ENCODE measurements at places on chromosomes 13 and 19.

DNA sequence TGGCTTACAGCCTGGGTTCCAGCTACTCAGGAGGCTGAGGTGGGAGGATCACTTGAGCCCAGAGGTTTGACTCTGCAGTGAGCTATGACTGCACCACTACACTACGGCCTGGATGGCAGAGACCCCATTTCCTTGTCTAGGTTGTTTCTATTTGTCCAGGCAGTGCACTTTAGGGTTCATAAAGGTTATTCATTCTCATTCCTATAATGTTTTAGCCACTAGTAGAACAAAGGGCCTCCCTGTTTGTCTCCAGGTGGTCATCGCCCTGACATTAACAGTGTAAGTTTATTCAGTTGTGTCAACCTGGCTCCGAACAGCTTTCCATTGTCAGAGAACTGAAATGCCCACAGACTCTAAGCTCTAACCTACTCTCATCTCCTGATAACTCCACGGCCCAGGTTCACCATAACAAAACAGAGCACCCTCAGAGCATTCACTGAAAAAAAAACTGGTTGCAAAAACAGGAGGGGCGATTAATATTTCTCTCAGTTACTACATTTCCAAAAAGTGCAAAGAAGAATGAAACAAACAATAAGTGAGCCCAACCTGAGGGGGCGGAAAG is 37.1 kb downstream of the SMAD9 start:
- no peak for DNase-seq

- DNase-seq: no peak
Observed at GRCh38 chr19:42287017-42287826, 14.7 kb upstream of the PRR19 start.

GRCh38 chr13:66207610-66208009 is 1022.5 kb downstream of the PCDH9 start:
- no peak for DNase-seq

DNA sequence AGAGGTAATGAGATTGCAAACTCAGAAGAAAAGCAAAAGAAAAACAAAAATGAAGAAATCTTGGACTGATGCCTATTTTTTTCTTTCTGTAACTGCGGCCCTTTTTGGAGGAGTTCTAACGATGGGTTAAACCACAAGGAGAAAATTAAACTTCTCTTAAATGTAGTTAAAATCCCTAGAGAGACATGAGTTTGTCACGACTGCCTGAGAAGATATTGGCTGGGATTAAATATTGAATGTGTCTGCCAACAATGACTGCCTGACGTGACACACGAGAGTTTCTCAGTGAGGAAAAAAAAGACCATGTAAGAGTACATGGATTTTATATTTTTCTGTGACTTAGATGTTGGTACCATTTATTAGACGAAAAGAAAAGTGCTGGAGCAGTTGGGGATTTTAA is 1013.4 kb downstream of the PCDH9 start:
- no peak for DNase-seq

GRCh38 chr13:100179276-100179675 is 90.4 kb downstream of the PCCA start:
- DNase-seq: no peak

GRCh38 chr13:30153545-30154426 is 153.6 kb downstream of the KATNAL1 start:
- no peak for DNase-seq

GRCh38 chr13:58728126-58728525 is 1096.6 kb downstream of the PCDH17 start:
- DNase-seq: no peak

GRCh38 chr19:4518345-4519171 is at the start of gene PLIN4:
PLIN4 (minus strand) TSS chr19:4518486; CDS start chr19:4518272, 214 bp downstream.
- no peak for DNase-seq

DNA sequence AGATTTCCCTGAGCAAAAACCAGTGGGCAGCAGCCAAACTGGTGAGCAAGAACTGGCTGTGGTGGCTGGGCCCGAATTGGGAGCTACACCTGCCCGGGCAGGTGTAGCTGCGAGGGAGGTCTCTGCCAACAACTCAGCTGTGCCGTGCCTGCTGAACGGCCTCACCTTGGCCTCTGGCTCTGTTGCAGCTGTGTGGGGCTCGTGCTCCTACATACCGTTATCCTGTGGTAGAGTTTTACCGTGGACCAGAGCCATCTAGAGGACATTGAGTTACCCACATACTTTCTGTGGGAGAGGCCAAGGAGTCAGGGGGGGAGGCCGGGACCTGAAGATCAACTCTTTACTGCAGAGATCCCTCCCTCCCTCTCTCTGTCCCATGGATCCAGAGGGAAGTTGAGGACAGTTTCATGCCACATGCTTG is 113.2 kb downstream of the TM9SF2 start:
- DNase-seq: no peak

- no peak for DNase-seq
Observed at GRCh38 chr13:87680298-87680697, 9.1 kb downstream of the SLITRK5 start.

- no peak for DNase-seq
Observed at GRCh38 chr13:113155982-113156655, 2.3 kb upstream of the PROZ start.

GRCh38 chr13:23321535-23322241 is 111.8 kb downstream of the SACS start:
- no peak for DNase-seq

GRCh38 chr19:7213628-7214323 is 80.4 kb downstream of the INSR start:
- DNase-seq: no peak

DNA sequence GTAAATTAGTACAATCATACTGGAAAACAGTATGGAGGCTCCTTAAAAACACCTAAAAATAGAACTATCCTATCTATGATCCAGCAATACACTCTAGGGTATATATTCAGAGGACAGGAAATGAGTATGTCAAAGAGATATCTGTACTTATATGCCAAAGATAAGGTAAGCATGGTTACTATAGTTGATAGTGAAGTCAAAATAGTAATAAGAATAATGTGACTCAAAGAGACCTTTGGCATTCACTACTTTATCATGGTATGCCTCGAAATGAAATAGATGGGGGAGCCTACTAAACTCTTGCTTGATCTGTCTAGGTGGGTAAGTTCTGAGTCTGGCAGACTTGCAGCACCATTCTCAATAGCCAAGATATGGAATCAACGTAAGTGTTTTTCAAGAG is 30.3 kb downstream of the FXYD5 start:
- DNase-seq: no peak

DNA sequence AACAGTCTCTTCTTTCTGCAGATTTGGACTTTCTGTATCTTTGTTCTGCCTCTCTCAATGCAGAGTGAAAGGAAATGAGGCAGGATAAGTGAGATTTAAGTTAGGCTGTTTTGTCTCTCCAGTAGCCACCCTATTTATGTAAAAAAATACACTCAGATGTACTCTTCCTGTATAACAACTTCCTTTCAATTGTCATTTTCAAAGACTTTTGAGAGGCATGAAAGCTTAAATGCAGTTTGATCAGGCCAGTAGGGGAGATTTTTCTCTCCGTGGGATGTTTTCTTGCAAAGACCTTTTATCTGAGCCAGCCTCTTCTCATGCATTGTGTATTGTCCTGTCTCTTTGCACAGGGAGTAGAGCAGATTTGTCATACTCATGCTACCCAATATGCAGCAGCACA is 166.8 kb downstream of the SLITRK5 start:
- DNase-seq: no peak

- DNase-seq: no peak
Observed at GRCh38 chr13:111975539-111976473, 91.1 kb upstream of the SOX1 start.

DNA sequence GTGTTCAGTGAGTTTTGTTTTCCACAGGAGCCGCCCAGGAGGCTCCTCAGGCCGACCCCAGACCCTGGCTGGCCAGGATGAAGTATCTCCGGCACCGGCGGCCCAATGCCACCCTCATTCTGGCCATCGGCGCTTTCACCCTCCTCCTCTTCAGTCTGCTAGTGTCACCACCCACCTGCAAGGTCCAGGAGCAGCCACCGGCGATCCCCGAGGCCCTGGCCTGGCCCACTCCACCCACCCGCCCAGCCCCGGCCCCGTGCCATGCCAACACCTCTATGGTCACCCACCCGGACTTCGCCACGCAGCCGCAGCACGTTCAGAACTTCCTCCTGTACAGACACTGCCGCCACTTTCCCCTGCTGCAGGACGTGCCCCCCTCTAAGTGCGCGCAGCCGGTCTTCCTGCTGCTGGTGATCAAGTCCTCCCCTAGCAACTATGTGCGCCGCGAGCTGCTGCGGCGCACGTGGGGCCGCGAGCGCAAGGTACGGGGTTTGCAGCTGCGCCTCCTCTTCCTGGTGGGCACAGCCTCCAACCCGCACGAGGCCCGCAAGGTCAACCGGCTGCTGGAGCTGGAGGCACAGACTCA is 12.9 kb downstream of the B3GNT3 start:
- no peak for DNase-seq

DNA sequence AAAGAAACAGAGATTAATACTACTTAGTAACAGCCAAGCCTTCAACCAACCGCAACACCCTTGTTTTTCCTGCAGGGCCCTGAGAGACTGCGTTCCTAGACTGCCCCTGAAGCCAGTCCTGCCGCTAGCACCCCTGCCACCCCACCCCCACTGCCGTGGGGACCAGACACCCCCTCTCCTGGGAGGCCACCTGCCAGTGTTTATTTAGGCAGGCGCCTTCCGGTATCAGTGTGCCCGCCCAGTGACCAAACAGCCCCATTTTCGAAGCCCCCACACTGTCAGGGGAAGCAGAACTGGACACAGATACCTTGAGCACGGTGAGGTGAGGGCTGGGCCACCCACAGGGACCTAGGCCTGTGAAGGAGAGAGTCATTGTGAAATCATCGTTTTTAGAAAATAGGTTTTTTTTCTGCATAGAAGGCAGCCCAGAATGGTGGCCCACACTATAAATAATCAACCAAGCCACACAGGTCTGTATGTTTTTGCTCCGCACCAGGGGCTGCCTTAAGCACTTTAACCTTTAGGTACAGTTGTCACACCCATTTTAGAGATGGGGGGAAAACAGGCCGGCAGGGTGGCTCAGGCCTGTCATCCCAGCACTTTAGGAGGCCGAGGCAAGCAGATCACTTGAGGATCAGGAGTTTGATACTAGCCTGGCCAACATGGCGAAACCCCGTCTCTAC is 3.5 kb upstream of the TLE5 start:
- no peak for DNase-seq

DNA sequence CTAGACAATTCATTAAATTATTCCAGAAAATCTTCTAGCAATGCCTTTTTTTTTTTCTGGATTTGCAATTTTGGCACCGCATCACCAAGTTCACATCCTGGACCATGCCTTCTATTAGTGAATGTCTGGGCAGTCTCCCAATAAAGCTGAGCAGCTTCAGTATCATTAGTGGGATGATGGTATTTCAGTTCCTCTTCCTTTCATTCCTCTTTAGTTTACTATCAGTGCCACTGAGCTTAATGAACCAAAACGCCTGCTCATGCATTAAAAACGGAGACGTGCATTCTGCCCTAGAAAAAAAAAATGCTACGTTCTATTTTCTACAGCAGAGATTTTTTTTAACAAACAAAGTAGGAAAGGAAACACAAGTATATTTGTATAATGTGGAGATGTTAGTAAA is 343.0 kb downstream of the PCDH9 start:
- no peak for DNase-seq

DNA sequence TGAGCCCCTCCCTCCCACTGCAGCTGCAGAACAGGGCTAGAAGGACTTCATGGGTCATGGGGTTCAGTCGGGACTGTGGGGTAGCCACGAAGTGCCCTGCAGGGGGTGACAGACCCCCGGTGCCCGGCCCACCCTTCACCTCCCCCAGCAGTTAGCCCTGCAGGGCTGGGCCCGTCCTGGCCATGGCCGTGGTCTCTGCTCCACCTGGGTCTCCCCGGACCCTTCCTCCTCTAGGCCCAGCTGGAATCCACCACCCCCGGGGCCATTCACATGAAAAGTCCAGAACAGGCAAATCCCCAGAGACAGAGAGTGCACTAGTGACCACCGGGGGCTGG is 17.3 kb downstream of the MKNK2 start:
- DNase-seq: no peak

- peak; percentile 74 for DNase-seq
Observed at GRCh38 chr19:56120371-56121179, 520 bp downstream of the ZNF787 start.

DNA sequence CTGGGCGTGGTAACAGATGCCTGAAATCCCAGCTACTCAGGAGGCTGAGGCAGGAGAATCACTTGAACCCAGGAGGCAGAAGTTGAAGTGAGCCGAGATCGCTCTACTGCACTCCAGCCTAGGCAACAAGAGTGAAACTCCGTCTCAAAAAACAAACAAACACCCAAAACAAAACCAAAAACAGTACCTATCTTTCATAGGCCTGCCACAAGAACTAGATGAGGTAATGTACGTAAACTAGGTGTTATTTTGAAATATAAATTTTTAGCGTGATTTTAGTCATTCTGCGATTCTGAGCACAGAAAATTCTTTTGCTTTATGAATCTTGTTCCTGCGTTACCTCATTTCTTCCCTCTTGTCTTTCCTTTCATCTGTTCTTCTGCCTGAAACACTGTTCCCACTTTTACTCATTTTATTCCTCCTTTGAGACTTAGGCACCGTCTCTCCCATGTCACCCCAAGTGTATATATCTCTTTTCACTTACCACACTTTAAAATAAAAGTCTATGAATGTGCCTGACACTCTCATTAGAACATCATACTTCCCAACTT is 238.2 kb upstream of the HTR2A start:
- DNase-seq: no peak

- no peak for DNase-seq
Observed at GRCh38 chr13:102198418-102199311, 203.2 kb downstream of the FGF14 start.

- DNase-seq: no peak
Observed at GRCh38 chr19:41565379-41565720, 10.6 kb upstream of the CEACAM21 start.

GRCh38 chr13:60973529-60973928 is 442.1 kb downstream of the PCDH20 start:
- DNase-seq: no peak

DNA sequence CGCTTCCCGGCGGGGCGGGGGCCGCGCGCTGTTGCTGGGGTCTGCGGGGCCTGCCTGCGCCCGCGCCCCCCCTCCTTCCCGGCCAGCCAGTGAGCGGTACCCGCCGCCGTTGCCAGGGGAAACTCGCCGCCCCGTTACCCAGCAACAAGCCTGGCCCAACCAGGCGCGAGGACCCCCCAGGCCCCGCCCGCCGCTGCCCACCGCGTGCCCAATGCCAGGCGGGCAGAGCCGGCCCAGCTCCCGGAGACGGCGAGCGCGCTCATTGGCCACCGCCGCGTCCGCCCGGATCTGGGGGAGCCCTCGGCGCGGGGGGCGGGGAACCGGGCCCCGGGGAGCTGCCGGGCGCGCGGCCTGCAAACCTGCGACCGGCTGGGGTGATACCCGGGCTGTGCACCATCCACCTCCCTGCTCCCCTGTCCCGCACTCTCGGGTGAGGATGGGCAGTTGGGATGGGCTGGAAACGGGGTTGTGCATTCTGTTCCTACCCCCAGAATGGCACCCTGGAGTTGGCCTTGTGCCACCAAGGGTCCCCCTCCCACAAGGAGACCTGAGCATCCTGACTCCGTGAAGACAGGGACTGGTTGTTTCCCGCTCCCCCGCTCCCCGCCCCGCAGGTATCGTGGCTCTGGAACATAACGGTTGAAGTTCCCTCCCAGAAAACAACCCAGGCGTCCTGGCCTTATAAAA is 8.8 kb upstream of the BBC3 start:
- no peak for DNase-seq

GRCh38 chr19:39420769-39421168 is 8.3 kb downstream of the PLEKHG2 start:
- DNase-seq: no peak
